ENCODE measurements at places on chromosomes 7 and 10.
A peak's percentile ranks its signal among the peaks of the same experiment; 100 is the strongest.

- no peak for DNase-seq
Observed at GRCh38 chr7:134041477-134041876, 85.7 kb upstream of the LRGUK start.

- DNase-seq: no peak
Observed at GRCh38 chr7:137613006-137613525, 233.7 kb downstream of the DGKI start.

GRCh38 chr7:4042402-4043045 is 639.6 kb upstream of the FOXK1 start:
- DNase-seq: no peak

GRCh38 chr7:143258831-143259230 is 4.4 kb upstream of the GSTK1 start:
- DNase-seq: peak; percentile 73

- no peak for DNase-seq
Observed at GRCh38 chr10:91080776-91081175, 139.7 kb upstream of the PCGF5 start.

DNA sequence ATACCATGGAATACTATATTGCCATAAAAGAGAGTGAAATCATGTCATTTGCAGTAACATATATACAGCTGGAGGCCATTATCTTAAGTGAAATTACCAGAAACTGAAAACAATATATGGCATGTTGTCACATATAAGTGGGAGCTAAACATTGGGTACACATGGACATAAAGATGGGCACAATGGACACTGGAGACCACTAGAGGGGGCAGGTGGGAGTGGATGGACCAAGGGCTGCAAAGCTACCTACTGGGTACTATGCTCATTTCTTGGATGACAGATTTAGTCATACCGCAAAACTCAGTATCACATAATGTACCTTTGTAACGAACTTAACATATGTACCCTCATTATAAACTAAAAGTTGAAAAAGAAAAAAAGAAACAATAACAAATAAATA is 1167.6 kb downstream of the NXPH1 start:
- DNase-seq: no peak

DNA sequence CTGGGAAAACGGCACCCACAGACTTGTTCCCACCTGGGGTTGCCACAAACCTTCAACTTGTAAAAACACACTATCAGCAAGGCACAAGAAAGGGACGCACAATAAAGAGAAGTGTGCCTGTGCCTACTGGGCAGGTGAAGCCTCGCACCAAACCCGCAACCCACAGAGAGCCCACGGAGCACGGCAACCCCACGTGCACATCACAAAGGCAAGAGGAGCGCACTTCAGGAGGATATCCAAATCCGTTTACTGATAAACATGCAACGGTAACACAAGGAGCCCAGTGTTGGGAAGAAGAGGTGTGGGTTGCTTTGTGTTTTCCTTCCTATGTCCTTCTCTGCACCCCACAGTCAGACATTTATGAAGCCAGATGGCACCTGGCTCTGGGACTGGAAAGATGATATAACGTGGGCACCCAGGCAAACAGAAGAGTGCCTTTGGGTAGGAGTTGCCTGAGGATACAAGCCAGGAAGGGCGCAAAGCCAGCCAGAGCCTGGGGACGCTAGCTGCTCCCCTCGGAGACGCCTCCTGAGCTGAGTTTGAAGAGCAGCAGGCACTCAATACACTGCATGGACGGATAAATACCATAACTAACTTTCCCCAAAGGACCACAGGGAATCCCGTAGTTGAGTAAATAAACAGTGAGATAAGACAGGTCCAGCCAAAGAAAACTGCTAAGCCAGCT is 41.6 kb downstream of the TCERG1L start:
- no peak for DNase-seq

DNA sequence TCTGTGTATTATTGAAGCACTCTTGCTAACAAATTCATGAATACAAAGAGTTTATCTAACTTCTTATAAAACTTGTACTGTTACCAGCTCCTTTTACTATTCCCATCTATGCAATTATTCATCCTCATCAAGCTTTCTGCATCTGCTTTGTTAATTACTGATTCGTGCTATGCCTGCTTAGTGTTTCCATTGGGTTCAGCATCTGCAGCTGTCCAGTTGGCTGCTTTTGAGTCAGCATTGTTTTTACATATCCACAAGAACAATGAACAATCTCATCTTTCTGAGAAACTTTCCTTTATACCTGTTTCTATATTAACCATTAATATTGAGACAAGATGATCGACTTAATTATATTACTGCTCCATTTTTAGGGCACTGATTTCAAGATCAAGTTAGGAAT is 19.6 kb upstream of the ANLN start:
- no peak for DNase-seq

- DNase-seq: no peak
Observed at GRCh38 chr10:67853512-67853911, 15.5 kb upstream of the DNAJC12 start.

DNA sequence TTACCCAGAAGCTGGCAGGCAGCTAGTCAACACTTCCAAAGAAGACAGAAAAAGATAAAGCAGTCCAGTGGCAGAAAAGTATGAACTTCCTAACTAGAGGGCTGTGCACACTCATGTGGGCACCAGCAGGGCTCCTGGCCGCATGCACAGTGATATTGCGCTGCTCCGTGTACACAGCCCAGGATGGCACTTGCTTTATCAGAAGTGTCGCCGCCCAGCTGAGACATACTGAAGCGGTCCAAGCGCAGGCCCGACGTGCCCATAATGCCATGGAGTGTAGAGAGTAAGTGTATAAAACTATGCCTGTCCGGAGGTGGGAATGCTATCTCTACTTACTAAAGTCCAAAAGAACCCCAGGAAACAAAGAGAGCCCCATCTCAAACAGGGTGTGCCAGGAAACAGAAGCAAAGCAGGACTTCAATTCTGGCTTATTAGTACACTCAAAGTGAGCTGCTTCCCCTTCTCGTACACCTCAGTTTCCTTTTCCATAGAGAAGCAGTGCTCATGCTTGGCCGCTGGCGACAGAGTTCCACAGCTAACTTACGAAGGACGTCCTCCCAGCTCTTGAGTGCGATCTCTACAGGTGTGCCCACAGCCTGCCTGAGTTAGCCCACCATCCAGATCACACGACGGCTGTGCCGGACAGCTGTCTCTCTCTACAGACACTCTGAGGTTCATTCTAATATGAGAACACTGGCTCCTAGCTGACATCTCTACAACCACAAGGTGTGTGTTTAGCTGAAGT is 234.3 kb downstream of the COBL start:
- DNase-seq: no peak

- DNase-seq: no peak
Observed at GRCh38 chr10:4813023-4813422, 13.0 kb upstream of the AKR1E2 start.

- DNase-seq: peak; percentile 58
Observed at GRCh38 chr10:48634198-48634983, 29.5 kb upstream of the ARHGAP22 start.

GRCh38 chr10:66538908-66539307 is 386.9 kb upstream of the LRRTM3 start:
- DNase-seq: no peak

Measured in activated CD8-positive, alpha-beta memory T cell treated with anti-CD3 and anti-CD28 coated beads, Interleukin-2, amount 10 ng/mL, durations not matched to agents 7 days and 5 days (primary cell).